ENCODE measurements at places on chromosomes 3 and 15.

- DNase-seq, result peak; percentile 73
These were observed 45.6 kb upstream of the NDUFB4 start for GRCh38 chr3:120550546-120550945.

DNA sequence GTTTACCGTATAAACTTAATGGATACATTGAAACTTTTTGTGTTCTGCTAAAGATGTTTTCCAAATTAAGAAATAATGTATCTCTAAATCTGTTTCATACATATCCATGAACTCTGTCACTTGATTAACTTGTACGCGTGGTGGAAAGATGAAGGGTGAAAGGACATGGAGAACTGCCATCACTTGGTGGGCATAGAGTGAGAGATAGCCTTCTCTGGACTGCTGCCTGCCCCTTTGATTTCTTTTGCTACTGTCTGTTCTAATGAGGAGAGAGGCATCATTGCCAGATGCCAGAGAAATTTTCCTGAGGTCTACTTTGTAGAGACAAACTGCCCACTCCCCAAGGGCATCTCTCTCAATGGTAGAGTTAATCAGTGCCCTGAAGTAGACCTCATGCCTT is 120.5 kb downstream of the SLMAP start:
- DNase-seq, result no peak

DNA sequence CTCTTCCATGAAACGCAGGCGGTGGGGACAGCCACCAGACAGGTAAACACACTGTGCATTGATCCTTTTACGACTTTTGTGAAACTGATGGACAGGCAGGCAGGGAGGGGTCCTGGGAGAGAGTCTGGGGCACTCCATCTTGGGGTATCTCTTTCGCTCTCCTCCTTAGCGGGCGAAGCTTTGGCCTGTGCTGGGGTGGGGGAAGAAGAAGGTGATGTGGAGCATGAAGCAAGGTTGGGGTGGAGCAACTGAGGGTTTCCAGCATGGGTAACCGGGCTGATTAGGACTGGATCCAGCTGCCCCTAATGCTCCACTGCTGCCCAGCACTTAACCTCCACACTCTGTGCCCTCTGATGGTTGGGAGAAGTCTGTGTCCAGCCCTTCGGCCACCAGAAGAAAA is 25.6 kb downstream of the MUC20 start:
- no peak for DNase-seq

DNA sequence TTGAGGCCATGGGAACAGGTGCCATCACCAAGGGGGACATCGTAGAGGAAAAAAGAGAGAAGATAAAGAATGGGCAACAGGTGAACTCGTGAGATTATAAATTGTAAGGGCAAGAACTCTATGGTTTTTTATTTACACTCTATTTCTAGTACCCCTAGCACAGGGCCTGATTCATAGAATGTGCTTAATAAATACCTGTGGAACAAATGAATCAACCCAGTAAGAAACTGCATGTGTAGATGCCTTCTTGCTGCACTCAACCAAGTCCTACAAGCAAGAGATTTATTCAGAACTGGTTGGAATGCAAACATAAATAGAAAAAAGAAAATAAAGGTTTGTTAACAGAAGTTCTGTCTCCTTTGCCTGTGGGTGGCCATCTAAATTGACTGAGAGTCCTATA is 18.7 kb upstream of the KPNA1 start:
- DNase-seq, result no peak

DNA sequence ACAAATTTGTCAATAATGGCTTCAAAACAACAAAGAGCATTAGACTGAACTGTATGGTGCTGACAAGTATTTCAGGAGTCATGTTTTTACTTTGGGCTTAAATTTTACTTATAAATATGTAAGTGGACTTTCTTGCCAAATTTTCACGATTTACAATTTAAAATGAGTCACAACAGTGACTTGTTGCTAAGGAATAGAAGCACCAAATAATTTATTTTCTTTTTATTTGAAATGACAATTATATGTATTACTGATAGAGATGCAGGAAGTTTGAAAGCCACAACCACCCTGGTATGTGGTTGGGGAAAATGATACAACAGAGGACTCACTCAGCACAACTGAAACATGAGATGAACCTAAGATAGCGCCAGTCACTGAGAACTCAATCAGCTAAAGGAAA is 90.3 kb downstream of the FMN1 start:
- DNase-seq, result peak; percentile 86

DNA sequence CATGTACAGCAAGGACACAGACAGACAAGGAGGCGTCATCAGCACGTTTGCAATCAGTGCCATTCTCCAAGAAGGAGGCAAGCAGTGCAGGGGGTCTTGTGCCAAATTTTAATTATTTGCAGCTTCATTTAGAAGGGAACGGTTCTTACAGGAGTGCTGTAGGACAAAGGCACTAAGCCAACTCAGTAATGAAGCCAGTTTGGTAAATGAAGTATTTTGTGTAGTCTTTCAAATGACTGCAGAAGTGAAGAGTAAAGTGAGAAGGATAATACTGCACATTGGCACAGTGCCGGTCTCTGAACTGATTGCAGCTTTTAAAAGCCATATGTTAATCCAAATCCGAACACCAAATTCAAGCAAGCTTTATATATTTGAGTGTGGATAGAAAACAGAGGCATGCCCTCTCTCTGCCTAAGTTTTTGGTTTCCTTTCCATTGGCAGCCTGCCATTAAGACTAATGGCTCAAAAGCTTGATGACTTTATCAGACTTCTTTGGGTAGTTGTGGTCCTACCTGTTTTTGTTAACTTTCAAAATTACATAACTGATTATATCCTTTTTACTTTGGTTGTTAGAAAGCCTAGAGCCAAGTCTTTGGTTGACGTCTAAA is 101.3 kb downstream of the SENP2 start:
- peak; percentile 40 for DNase-seq

- DNase-seq, result no peak
These were observed 33.6 kb downstream of the VPS13C start for GRCh38 chr15:62026487-62027262.

DNA sequence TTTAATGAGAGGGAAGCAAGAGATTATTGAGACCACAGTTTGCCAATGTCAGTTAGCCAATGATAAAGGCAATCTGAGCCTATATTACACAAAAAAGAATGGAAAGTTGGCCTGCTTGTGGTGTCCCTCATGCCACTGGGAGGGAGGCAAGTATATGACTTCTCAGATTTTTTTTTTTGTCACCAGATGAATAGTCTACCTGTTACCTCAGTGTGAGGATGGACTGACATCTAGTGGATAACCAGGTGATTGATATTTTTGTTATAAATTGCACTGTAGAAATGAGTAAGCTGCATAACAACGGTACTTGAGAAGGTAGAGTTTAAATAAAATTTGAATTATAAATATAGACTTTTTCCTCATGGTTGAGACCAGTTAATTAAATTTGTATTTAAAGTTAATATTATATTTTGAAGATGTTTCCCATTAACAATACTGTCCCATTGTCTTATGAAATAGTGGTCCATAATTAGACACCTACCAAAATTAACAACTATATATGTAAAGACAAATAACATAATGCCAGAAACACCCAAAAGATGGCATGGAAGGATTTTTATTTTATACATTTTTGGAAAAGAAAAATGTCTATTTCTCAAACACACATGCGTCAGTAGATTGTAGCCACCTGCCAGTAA is 237.8 kb upstream of the GADL1 start:
- DNase-seq, result peak; percentile 46

DNA sequence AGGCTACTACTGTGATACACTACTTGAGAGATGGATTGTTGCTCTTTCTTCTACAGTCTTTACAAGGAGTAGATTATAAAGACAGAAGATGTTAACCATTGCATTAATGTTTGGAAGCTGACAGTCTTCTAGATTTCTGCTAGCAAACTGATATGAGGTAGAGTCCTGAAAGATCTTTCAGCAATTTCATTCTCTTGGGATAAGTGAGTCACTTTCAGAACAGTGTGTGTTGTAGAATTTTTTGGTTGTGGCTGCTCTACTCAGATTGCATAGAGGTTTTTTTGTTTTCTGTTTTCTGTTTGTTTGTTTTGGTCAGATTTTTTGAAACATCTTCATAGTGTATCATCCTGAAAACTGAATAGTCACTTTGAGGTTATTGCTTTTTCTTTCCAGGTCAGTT is 17.1 kb downstream of the TNFSF10 start:
- no peak for DNase-seq

Data from fibroblast of upper back skin (primary cell).